ENCODE measurements at places on chromosomes 4 and X.

GRCh38 chrX:53001958-53002357, 43.6 kb upstream of the FAM156A start:
- no peak for DNase-seq

DNA sequence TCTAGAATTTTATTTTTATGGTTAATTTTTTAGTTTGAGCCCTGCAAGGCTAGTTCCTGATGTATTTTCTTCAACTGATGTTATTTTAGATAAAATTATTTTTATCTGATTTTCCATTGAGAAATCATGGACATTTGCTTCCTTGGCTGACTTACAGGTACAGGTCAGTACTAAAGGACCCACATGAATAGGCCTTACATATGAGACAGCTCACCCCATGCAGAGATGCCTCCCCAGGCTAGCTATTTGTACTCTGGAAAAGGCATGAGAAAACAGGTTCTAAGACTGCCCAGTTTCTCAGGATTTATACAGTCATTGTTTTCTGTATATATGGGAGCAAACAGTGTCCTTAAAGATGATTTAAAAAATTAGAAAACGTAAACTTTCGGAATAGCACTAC, 255.5 kb downstream of the BMPR1B start:
- DNase-seq = no peak

DNA sequence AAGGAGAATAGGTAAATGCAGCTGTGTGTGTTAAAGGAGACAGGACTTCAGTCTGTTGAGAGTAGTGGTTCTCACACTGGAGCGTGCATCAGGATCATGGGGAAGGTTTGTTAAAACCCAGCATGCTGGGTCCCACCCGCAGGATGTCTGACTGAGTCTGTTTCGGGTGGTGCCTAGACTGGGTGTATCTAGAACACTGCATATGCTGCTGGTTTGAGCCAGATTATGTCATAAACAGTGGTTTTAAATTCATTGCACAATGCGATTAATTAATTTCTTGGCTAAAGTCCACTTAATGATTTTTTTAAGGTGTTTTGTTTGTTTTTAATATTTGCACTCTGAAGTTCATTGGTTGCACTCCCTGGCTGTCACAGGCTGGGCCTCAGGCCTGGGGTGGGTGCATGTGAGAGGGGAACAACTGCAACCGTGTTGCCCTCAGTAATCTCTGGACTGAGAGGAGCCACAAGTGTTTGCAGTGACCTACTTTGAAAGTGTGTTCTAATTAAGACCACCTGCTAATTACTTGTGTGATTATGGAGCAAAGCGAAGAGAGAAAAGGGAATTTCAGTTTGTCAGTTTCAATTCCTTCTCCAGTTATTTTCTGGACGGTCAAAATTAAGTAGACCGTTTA, 8.3 kb downstream of the HCCS start:
- no peak for DNase-seq

- no peak for DNase-seq
Observed at GRCh38 chr4:153929675-153930074, 140.8 kb upstream of the SFRP2 start.

GRCh38 chrX:96563646-96564045, 121.0 kb upstream of the DIAPH2 start:
- peak; percentile 72 for DNase-seq

- peak; percentile 22 for DNase-seq
Observed at GRCh38 chr4:159048166-159048886, 54.6 kb upstream of the RAPGEF2 start.

DNA sequence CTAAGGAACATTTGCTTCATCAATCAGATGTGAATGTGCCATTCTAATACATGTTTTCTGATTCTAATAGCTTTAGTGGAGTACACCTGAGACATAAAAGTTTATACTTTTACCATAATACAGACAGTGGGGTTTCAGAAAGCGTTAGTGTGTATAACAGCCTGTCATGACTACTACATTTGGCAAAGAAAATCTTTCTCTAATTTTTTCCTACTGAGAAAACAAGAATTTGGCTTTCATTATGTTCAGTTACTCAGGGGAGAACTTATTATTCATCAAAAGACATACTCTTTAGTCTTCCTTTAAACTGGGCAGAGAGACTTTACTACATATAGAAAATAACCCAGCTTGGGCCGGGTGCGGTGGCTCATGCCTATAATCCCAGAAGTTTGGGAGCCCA, 104.9 kb downstream of the PCDH18 start:
- DNase-seq = no peak

DNA sequence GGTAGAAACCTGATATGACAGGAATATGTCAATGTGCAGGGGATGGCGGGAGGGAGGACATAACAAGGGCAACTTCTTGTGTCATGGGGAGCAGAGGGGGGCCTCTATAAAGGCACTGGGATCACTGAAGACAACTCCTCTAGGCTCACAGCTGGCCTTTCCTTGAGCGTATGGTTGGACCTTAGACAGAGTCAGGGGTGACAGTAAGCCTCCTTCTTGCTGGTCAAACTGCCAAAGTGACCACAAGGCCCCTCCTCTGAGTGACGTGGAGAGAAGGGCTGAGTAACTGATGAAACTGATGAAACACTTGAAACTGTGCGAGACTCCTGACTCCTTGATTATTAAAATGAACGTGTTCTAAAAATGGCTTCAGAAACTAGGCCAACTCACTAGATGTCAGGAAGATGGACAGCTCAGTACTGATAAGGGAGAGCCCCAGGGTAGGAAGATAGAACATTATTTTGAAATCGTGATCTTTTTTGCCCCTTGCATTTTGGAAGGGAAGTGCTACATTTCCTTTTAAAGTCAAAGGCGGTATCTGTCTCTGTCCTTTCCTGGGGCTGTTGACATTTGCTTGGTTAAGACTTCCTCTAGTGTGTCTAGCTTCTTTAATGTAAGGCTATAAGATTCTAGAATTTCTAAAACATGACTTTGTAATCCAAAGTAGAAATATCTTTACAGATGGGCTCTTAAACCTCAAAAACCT, 1.6 kb downstream of the RAB33A start:
- DNase-seq = peak; percentile 73

- DNase-seq = no peak
Observed at GRCh38 chr4:152259866-152260265, 276.0 kb downstream of the FBXW7 start.

- DNase-seq = peak; percentile 42
Observed at GRCh38 chrX:19810802-19811201, 76.6 kb downstream of the SH3KBP1 start.

GRCh38 chr4:47704693-47705325, 133.1 kb downstream of the CORIN start:
- DNase-seq = peak; percentile 14
